Stromal cell of bone marrow (primary cell): ENCODE measurements at places on chromosomes 12 and 14.

GRCh38 chr14:50039734-50040400 is 76.5 kb downstream of the VCPKMT start:
- DNase-seq: no peak

DNA sequence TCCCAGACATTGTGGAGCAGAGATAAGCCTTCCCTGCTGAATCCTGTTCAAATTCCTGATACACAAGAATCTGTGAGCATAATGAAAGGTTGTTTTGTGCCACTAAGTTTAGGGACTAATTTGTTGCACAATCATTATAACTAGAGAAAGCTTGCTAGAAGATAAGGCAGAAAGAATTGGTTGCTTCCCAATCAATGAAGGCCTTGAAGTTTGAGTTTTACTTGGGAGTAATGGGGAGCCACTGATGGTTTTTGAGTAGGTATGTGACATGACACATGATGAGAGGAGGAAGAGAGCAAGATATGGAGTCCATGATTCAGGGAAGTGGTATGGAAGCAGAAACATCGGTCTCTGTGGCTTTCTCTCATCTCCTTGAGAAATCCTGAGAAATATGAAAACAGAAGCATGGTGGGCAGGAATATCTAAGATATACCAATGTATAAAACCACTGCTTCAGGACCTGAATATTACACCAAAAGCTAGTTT is 13.3 kb upstream of the TCP11L2 start:
- no peak for DNase-seq

DNA sequence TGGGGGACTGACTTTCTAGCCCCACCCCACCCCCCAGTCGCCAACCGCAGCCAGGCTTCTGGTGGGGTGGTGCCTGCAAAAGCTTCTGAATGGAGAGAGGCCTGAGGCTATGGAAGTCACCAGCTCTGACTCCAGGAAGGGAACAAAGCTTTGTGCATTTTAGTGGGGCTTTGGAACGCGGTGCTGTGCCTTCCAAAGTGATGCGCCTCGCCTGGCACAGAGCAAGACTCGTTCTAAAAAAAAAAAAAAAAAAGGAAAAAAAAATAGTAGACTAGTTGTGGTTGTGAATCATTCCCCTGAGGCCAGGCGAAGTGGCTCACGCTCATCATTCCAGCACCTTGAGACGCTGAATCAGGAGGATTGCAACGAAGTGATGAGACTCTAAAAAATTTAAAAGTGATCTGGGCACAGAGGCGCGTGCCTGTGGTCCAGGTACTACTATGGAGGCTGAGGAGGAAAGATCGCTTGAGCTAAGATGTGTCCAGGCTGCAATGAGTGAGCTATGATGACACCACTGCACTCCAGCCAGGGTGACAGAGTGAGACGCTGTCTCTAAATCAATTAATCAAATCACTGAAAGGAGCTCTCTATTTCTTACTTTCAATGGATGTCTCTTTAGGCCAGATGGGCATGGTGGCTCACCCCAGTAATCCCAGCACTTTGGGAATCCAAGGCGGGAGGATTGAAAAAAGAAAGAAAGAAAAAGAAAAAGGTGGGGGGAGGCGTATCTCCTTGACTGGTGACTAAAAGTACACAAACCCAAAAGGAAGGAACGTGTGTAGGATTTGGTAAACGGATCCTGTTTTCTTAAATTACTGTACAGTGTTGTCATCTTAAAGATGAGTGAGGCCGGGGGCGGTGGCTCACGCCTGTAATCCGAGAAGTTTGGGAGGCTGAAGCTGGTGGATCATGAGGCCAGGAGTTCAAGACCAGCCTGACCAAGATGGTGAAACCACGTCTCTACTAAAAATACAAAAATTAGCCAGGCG is 259.6 kb upstream of the ALG10B start:
- DNase-seq: no peak

DNA sequence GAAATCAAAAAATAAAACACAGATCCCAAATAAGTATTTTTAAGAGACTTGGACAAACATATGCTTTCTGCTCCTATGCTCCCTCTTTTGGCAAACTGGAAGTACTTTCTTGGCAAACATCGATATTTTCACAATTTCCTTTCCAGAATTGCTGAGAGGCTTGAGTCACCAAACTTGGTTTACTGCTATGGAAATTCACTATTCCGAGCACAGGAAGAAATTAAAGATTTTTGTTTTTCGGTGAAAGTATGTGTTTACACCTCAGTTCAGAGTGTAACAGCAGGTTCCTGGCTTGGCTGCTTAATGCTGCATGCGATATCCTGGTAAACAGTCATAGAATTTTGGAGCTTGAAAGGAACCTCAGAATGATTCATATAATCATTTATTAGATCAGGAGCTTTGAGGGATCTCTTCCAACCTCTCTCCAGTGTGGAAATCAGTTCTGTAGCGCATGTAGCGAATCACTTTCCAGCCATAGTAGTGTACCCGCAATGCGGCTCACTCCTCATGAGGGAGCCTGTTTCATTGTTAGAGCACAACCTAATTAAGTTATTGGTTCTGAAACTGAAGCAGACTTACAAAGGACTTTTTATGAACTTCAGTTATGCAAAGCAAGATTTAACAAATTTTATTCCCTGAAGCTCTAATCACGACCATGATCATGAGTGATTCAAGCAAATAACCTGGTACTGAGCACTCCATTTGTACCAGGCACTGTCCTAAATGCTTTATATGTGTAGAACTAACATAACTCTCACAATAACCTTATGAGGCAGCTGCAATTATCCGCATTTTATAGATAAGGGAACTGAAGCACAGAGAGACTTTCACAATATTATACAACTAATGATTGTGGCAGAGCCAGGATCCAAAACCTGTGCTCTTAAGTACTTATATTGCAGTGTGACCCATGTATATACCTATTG is 56.4 kb upstream of the ATP2A2 start:
- DNase-seq: peak; percentile 77

DNA sequence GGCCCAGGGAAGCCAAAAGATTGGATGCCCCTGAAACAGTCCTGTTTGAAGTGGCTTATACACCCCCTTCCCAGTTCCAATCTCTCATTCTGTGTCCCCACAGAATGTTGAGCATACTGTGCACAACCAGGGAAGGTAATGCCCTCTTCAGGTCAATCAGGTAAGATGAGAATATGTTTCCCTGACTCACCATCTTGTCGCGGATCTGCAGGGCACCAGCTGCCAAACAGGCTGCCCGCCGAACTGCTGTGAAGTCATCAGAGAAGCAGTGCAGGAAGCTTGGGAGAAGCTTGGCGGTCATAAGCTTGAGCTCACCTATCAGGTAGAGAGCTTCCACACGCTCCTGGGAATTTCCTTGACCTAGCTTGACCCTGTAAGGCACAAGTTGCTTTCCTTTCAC is 9.6 kb downstream of the RIOX1 start:
- no peak for DNase-seq

DNA sequence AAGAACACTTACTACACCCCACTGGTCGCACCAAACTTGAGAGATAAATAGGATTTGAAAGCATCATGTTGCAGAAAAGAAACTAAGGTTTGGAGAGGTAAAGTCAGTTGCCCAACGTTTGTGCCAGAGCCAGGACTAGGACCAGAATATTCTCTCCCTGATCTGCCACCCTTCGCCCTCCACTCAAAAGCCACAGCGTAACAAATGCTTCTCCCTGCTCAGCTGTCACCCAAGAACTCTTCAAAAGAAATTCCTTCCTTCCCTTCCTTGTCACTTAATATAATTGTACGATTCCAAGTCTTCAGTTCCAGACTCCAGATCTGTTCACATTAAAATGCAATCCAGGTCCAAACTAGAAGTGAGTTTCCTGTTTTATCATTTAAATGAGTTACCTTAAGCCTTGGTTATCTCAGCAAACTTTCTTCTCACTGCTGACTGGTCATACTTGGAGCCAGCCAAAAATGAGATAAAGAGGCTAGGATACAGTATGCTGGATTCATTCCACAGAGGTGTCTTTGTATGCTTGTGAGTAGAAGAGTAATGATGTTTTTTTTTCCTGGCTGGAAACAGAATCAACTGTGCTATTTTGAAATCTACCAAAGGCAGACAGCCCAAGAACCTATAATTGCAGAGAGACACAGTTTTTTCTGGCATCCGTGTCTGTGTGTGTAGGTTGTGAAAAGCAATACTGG is 12.8 kb upstream of the PPFIBP1 start:
- DNase-seq: no peak

GRCh38 chr12:69331519-69331908 is 16.7 kb upstream of the LYZ start:
- no peak for DNase-seq

- DNase-seq: no peak
Observed at GRCh38 chr14:54947230-54947629, 44.6 kb upstream of the GCH1 start.

- no peak for DNase-seq
Observed at GRCh38 chr14:21024585-21025370, at the start of gene NDRG2. TSS of gene NDRG2 (minus strand) at chr14:21025061. CDS start at chr14:21023315, 1,746 bp downstream.

GRCh38 chr12:104505095-104505818 is 48.5 kb downstream of the CHST11 start:
- DNase-seq: no peak

DNA sequence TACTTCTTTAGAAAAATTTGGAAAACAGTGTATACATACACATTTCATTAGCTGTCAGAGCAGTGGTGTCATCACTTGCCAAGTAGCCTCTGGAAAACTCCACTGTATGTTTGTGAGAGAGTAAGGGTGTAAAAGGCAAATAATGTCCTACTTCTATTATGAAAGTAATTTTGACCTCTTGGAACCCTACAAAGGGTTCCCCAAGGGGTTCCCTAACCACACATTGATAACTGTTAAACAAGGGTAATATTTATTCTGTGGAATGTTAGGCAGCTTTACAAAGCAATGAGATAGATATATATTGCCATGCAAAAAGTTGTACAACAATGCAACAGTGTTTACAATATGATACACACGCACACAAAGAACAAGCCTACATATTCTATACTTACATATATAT is 18.6 kb upstream of the DHRS2 start:
- no peak for DNase-seq

- no peak for DNase-seq
Observed at GRCh38 chr14:39812532-39813320, 380.5 kb upstream of the FBXO33 start.

- no peak for DNase-seq
Observed at GRCh38 chr14:49583629-49584028, 2.6 kb downstream of the RPS29 start.

DNA sequence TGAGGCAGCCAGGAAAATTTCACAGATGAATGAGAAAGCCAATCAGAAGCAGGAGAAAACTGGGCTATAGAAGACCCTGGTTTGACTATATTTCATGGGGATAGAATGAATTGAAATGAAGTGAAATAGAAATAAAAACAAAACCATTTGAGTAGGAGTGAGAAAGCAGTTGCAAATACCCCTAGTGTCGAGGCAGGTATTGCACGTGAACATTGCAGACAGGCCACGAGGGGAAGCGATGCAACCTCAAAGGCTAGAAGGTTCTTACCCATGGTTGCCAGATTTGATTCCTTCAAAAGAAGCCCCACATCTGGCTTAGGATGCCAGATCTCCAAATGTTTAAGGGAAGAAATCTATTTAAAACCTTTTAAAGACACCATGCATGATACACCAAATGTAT is 648.9 kb downstream of the VRK1 start:
- DNase-seq: no peak
